GF-D8 (cell line): ENCODE measurements at places on chromosomes 2 and 18.

- DNase-seq, result no peak
Observed at GRCh38 chr2:133972786-133973185, 281.1 kb upstream of the MGAT5 start.

DNA sequence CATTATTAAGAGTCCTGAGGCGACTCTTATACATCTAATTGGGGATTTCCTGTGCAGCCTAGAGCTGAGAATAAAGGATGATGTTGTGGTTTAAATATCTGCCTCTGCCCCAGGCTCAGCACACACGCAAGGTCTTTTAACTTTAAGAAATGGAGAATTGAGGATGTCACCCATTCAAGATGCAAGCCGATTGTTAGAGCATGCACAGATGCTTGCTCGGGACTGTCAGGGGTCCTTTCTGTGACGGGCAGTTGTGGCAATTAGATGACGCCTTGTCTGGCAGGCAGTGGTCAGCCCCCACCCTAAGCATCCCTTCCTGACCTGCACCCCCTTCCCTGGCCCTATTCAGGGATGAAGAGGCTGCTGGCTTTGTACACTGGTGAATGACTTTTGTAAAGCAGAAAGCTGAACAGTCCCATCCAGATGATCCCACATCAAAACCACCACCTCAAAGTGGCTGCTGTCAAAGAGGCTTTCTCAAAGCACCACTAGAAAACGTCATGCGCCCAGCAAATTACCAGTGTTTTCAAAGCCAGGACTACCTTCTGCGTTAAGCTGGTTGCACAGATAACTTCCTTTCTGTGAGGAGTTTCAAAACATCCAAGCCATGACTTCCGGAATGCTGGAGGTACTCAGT, 23.7 kb downstream of the FAM178B start:
- DNase-seq, result peak; percentile 37

- DNase-seq, result no peak
Observed at GRCh38 chr2:8573942-8574195, 108.0 kb upstream of the ID2 start.

DNA sequence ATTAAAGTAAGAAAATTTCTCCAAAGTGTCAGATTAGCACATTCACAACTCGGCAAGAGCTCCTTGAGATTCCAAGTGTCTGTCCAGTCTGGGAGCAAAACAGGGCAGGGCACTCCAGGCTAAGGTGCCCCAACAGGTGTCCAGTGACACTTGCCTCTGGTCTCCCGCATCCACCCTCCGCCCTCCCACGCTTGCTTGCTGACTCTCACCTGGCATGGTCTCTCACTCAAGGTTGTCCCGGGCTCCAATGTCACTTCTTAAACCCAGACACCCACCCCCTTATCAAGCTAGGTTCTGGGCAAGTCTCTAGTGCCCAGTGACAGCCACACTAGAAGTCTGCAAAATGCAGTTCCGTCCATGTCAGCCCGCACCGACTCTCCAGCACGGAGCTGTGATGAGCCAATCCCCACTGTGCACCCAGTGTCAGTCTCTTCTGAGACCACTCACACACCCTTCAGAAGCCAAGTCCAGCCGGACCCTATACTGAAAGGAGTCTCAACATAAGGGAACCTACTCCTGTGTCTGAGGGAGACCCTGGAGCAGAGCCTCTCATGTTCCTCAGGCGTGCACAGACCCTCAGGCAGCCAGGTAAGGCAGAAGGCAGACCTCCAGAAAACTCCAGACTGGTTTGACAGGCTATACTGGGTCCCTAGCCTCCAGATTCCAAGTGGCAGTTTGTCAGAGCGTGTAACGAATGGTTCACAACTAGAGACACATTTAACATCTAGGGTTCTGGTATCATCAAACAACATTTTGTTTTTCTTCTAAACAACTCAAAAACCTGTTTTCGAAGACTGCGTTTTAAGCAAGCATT, 45.6 kb downstream of the HDLBP start:
- DNase-seq, result no peak

- DNase-seq, result no peak
Observed at GRCh38 chr2:224517963-224518362, 67.2 kb downstream of the CUL3 start.

- no peak for DNase-seq
Observed at GRCh38 chr2:23241611-23242245, 143.3 kb upstream of the KLHL29 start.

DNA sequence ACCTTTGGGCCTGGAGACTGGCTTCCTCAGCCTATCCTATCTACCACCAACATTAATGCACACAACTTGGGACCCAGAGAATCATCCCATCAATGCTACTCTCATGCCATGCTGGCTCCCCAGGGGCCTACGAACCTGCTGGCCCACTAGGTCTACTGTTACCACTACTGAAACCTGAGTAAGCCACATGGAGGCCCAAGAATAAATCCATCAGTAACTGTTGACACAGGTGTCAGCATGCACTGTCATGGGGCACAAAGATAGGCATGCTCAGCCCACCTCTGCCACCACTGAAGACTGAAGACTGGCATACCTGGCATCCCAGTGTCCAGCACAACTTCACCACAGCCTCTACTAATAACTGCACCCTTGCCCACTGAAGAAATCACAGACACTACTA, 71.1 kb upstream of the ACVR1C start:
- no peak for DNase-seq

GRCh38 chr2:204544961-204545860, at the start of gene PARD3B:
TSS of gene PARD3B (plus strand) at chr2:204545475. CDS start at chr2:204546000, 525 bp downstream.
- DNase-seq, result no peak

DNA sequence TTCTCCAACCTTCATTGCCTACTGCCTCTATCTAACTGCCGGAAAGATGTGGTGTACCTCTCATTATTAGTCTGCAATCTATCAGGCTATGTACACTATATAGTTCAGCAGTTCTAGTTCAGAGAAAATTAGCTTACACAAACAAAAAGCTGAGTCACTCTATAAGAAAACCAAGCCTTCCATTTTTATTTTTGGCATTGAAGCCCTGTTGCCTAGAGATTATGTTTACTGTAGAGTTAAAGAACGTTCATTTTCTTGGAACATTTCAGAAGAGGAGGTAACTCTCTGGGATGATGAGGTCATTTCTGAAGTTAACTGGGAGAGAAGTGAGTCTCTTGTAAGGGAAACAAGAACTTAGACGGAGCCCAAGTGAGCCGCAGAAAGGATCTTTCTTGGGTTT, 133.5 kb downstream of the FAM124B start:
- no peak for DNase-seq

DNA sequence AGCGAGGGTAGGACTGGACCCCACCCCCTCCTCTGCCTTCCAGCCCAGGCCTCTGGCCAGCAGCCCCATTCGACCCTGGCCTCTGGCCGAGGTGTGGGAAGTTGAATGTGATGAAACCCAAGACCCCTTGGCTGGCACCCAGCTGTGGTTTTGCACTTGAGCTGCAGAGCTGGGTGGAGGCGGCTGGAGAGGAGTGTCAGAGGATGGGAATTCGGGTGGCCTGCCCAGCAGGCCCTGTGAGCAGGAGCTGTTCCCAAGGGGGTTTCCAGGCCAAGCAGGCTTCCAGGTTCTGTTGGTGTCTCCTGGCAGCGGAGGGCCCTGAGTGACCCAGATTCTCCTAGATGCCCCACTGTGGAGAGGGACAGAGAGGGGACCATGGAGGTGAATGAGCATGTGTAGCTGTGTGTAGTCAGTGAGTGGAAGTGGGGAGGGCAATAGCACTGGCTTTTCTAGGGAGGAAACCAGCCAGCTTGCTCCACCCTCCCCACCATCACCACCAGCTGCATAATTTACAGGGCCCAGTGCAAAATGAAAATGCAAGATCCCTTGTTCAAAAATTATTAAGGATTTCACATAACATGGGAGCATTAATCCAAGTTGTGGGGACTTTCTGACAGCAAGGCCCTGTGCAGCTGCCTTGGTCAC, 172.2 kb upstream of the HAAO start:
- peak; percentile 79 for DNase-seq

DNA sequence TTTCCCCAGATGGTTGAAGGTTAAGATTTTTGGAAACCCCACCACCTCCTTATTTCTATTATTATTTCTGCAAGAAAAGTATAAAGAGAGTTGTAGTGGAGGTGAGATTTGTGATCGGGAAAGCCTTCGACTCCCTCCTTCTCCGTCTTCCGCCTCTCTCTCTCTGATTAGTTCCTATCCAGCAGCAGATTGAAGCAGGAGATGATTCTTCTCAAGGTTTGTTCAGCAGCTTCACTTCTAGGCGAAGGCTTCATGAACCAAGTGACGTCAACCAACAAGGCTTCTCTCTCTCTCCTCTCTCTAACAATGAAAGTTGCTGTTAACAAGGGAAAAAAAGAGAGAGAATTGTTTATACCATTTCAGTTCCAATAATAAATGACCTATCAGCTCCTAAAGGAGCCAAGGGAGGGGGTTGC, at the start of gene BAZ2B:
Gene BAZ2B, minus strand, starts transcription at position 263 of the 416 bp plus-strand sequence. CDS start 137,829 bp downstream, outside the sequence.
- peak; percentile 60 for DNase-seq

GRCh38 chr2:207164006-207164831, 1.5 kb downstream of the KLF7 start:
- DNase-seq, result no peak

DNA sequence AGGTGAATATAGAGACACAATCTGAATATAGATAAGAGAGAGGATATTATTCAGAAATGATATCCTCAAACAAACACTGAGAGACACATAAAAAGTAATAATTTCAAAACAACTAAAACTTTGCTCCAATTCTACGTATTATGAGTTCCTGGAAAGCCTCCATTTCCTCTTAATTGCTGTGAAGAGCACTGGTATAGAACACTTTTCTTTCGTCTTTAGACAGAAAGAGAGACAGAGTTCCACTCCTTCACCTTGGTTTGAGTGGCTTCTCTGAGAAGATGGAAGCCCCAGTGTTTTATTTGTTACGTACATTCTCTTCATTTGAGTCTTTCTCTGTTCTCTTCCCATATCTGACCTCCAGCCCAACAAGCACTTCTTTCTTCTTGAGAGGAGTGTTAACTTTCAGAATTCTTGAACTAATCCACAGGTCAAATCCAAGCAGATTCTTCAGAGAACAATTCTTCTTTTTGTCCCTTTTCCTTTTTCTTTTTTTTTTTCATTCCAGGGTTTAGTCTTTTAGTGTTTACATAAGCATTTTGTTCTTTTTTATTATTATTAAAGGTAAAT, 6.4 kb upstream of the PIK3C3 start:
- no peak for DNase-seq

DNA sequence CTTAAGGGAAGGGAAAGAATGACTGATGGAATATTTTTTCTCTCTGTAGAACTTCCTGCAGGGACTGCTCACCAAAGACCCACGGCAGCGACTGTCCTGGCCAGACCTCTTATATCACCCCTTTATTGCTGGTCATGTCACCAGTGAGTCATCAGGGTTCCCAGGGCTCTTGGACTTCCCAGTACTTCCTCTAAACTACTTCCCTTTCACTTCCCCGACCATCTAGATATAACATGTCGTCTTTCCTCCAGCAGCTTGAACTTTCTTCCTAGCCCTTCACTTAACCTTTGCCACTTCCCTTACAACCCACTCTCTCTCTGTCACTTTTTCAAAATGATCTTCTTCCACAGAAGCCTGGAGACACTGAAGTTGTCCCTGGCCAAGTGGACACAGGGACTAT, 7.2 kb downstream of the STK36 start:
- peak; percentile 31 for DNase-seq

DNA sequence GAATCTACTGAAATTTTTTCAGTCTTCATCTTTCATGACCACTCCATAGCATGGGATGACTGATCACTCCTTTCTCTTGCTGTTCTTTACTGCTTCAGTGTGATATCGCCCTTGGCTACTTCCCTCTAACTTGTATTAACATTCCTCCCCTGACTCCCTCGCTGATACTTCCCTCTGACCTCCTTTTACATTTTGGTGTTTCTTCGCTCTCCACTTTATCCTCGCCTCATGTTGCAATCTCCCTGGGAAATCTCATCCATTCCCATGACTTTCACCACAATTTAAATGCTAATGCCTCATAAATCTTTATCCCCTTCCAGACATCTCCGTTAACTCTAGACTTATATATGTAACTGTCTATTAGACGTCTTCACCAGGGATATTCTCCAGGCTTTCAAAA, 167.3 kb downstream of the IKZF2 start:
- no peak for DNase-seq

GRCh38 chr18:67735506-67735905, 219.0 kb upstream of the DSEL start:
- no peak for DNase-seq

DNA sequence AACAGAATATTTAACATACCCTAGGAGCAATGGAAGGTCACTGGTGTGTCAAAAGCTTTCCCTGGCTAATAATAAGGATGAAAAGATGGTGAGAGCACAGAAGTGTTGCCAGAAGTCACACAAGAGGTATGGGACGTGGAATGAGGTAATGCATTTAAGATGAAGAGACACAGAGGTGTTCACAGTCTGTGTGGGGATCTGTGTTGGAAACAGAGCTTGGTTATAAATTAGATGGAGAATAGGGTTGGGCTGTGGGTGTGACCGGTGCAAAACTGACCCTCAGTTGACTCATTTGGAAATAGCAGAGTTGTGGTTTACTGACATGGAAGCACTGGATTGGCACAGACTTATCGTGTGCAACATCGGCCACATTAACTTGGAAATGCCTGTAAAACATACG, 372.5 kb downstream of the SATB2 start:
- no peak for DNase-seq

DNA sequence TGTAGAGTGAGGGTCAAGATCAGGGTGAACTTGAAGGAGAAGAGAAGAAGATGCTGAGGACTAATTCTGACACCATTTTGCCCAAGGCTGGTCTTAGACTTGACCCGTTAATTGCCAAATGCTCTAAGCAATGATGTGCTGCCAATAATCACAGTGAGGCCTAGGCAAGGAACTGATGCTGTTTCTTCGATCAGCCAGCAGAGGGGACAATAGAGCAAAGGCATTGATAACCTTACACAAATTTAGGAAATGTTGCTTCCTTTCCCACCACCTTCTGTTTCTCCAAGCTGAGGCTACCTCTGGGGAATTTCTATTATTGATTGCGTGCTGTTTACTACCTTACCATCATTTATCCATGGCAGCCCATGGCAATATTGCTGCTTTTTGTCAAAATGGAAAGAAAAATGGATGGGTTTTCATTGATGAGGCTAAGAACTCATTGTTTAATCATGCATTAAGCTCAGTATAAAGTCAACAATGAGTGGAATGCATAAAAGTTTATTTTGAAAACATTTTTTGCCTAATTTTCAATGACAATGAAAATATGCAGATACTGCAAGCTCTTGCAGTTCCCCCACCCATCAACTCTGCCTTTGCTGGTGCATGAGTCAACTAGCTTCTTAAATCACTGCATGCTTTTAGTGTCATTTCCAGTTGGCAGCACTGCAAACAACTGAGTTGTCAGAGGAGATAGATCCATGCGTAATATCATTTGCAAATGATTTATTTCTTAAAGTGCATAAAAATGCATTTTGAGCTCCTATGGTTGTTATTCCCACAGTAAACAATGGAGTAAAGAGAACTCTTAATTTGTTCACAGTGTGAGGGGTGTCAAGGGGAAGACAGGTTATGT, 116.4 kb upstream of the NYAP2 start:
- no peak for DNase-seq

DNA sequence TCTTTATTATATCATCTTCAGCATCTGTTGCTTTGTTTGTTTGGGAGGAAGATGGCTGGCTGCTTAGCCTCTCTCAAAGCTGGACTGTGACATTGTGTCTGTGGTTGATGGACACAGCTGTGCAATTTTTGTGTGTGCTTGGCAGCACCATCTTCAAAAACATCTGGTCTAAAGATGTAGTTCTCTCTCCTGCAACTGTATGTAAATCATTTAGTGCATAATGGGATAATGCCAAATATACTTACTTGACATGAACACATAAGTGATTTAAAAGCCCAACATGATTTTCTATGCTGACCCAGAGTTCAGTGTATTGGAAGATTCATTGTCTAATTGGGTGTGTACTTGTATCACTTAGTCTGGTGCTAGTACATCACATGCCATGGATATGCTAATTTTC, 112.2 kb downstream of the MAP4K4 start:
- no peak for DNase-seq

GRCh38 chr2:235654103-235654813, 160.4 kb downstream of the AGAP1 start:
- no peak for DNase-seq
